Aorta (tissue), 5 donors: ENCODE measurements at places on chromosomes 1 and 21. TPM values are rescaled to one million over a fixed set of nuclear protein-coding genes. Genes with fewer than 3 reads are reported as not detected.

DNA sequence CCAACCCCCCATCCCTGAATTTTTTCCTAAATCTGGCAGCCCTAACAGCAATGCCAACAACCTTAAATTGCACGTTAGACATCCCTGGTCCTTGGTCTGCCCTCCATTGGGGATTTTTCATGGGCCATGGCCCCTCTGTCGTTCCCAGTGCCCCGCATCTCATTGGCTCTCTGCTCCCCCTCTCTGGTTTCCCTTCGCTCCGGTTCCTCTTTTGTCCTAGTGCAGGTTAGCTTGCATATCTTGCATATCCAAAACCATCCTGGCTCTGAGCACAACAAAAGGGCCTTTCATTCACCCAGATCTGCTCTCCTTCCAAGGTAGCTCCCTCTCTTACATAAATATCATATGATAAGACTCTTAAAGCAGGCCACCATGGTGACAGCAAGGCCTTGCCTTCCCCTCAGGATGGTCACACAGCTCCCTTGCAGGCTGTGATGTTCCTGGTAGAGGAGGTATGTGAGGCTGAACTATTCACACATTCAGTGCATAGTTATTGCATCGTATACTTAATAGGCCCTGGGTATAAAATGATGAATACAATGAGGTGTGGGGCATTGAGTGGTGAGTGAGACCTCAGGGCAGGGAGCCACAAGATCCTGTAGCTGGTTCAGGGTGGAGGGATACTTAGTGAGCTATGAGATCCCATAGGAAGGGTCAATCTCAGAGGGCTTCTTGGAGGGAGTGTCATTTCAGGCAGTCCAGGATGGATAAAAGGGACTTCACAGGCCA lies 45.2 kb downstream of the TENT5C start:
- no peak for DNase-seq

The CDK18 gene
- total RNA-seq = 47.1 TPM

GRCh38 chr1:63787875-63788274 lies 14.1 kb downstream of the ROR1 start:
- no peak for DNase-seq

The STX12 gene
- total RNA-seq = 70.0 TPM

GRCh38 chr1:166189126-166189525 lies 22.3 kb upstream of the FAM78B start:
- no peak for DNase-seq

GRCh38 chr1:64929221-64929620 lies 37.1 kb downstream of the JAK1 start:
- no peak for DNase-seq

- no peak for DNase-seq
These were observed 40.4 kb upstream of the GJA5 start for GRCh38 chr1:147800804-147801203.

DNA sequence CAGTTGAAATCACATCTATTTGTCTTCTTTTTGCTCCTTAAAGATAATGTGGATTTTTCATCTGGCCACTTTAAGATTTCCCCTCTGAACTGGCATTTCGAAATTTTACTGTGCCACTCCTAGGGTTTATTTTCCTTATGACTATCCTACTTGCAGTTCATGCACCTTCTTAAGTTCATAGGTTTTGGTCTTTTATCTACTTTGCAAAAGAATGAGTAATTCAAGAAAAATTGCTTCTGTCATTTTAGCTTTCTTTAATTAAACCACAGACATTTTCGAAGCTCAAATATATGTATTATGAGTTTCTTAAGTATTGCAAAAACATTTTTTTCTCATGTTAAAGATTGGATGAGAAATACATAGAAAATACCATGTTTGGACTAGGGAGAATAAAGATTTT lies 1244.8 kb upstream of the TMPRSS15 start:
- DNase-seq = no peak

- DNase-seq = no peak
These were observed 232.9 kb upstream of the COA6 start for GRCh38 chr1:234140388-234140787.

DNA sequence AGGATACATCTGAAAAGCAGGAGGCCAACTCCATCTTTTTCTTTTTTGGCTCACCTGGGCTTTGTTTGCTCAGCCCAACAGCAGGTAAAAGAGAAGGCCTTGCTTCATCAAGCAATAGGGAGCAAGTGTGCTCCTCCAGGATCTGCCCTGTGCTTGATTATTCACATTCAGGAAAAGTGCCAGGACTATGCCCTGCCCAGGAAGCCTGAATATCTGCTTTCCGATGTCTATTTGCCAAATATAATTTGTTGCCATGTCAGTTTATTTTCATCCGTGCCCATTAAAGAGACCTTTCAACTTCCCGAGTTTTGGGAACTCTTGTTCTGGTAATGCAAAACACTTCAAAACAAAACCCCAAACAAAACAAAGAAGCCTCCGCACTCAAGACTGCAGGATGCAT lies 185.3 kb downstream of the CDC7 start:
- DNase-seq = no peak

- DNase-seq = peak; percentile 87
These were observed at the start of gene FHAD1 for GRCh38 chr1:15246960-15247614. FHAD1 (plus strand) TSS chr1:15247223; CDS start chr1:15251785, 4,562 bp downstream.

DNA sequence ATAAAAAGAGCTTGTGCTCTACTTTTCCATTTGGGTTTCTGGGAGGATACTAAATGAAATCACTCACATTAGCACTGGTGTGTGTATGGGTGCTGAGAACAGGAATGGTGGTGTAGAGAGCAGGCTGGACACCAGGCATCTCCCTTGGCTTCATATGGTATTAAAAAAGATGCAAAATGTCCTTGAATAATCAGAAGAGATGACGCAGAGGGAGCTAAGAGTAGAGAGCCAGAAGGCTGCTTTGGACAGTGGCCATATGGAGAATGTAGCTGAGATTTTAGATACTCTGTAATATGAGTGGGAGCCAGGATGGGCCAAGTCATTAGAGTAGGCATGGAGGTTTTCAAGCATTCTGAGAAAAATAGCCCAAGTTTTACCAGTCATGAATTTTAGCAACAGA lies 112.3 kb upstream of the ZRANB2 start:
- no peak for DNase-seq

DNA sequence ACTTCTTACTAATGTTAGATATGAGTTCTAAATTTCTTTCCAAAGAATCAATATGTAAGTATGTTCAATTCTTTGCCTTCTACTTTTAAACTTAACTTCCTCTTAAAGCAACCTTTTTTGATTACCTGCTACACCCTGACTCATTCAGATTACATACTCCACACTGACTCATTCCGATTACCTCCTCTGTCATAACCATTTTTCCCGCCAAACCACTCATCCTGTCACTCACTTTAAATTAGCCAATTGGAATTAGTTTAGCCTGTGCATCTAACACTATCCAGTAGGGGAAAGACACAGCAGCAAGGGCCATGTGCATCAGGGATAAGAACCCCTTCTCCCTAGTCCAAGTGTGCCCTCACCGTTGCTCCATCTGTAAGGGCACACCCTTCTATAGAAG lies 815.5 kb downstream of the BRINP3 start:
- DNase-seq = no peak

GRCh38 chr1:52139817-52140540 lies 1.9 kb upstream of the ZFYVE9 start:
- DNase-seq = no peak

- no peak for DNase-seq
These were observed 294.9 kb downstream of the LRRIQ3 start for GRCh38 chr1:73903092-73903491.

The MEX3A gene
- 1.6 TPM for total RNA-seq

DNA sequence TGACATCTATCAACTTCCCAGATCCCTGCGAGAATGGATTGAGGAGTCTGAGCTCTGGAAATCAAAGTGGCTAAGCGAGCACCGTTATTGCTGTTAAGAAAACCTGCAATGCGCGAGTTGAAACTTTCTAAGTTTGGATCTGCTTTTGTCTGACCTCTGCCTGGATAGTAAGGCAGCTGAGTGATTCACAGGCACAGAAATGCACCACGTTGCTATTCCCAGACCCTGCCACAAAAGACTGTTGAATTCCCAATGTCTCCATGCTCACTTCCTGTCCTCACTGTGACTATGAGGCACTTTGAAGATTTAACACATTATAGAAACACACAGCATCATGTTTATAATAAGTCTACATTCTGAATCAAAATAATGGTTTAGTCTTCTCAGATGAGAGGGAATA lies 27.1 kb upstream of the CNIH3 start:
- no peak for DNase-seq

DNA sequence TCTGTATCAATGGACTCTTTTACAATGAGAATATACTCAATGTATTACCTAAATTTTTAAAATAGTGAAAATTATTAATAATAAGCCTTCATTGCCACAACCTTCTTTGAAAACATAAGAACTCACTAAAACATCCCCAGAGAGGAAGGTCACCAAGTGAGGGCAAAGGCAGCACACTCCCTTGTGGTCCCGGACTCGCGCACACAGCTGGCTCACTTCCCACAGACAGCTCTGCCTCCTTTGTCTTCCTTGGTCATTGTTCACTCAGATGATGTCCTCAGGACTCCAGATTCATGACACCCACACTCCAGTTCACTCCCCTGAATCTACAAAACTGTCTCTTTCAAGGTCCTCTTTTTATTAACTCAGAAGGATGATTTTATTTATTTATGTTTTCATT lies 19.2 kb upstream of the UBR4 start:
- no peak for DNase-seq

The KIAA0040 gene
- total RNA-seq = 25.8 TPM

- DNase-seq = no peak
These were observed 58.2 kb downstream of the SIK1 start for GRCh38 chr21:43368685-43369084.
